ENCODE measurements at places on chromosomes 2 and 18. TPM values are rescaled to one million over a fixed set of nuclear protein-coding genes. Genes with fewer than 3 reads are reported as not detected.

DNA sequence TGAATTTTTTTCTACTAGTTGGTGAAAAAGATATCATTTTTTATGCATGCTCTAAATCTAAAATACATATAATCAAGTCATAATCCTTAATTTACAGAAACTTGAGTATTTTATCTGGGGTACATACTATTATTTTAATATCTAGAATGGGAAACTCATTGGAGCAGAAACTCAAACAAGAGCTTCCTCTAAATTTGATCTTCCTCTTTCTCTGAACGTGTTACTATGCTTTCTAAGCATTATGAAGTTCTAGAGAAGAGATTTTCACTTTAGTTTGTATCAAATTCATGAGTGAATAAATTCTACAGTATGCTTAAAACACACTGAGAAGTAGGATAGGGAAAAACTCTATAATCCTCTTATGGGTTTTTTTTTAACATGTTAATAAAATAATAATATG lies 20.6 kb upstream of the SLC38A11 start:
- no peak overlapping the region for H3K27ac ChIP-seq
- H3K27me3 ChIP-seq = no peaks in the 10 kb centered on the region
- no peaks in the 10 kb centered on the region for H3K36me3 ChIP-seq

DNA sequence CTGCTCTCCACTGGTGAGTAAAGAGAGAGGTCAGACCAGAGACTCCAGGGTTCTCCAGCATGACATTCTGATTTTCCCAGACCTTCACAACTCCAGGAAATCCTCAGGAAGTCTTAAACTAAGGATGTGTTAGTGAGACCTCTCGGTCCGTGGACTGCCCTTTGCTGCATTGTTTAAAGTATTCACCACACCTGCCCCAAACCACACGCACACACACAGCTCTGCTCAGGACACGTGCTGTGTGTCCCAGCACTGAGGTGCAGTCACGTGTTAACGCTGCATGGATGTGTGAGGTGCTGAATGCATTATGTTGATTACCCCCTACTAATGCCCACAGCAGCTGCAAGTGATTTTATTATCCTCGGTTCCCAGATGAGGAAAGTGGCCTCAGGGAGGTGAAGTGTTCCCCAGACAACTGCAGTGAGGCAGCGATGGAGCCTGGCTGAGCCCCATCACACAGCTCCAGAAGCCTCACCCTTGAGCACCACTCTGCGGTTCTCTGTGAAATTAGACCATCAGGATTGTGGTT lies 68.4 kb downstream of the TRAPPC12 start:
- DNase-seq = no peak
- H3K36me3 ChIP-seq = peaks cover 34% of the 10 kb centered on the region

DNA sequence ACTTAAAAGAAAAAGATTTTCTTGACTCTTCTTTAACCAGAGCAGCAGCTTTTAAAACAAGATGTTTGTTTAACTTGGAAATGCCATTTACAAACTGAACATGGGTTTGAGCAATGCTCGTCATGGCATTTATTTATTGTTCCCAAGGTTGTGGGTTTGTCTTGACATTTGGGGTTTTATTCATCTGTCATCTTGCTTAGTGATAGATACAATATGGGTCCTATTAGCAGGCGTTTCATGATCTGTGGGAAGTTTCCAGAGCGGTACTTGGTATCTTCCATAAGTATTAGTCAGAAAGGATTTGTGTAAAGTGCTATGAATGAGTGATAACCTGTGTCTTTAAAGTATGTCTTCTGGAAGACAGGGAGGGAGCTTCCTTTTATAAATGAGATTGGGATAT lies 29.9 kb upstream of the MGAT5 start:
- no peaks in the 10 kb centered on the region for H3K27me3 ChIP-seq
- no peaks in the 10 kb centered on the region for H3K36me3 ChIP-seq
- no peak overlapping the region for H3K4me3 ChIP-seq
- no peak for DNase-seq
- H3K4me1 ChIP-seq = peaks cover 6% of the 10 kb centered on the region
- no peak overlapping the region for H3K27ac ChIP-seq

LPIN2 gene
- total RNA-seq = 42.3 TPM

OSBPL1A gene
- total RNA-seq = 35.1 TPM

GRCh38 chr2:56239437-56239836 lies 55.6 kb downstream of the CCDC85A start:
- DNase-seq = no peak
- no peaks in the 10 kb centered on the region for H3K27me3 ChIP-seq
- H3K4me1 ChIP-seq = no peaks in the 10 kb centered on the region
- no peak overlapping the region for H3K4me3 ChIP-seq
- H3K27ac ChIP-seq = no peak overlapping the region

GRCh38 chr18:42178376-42179080 lies 223.5 kb downstream of the PIK3C3 start:
- H3K4me3 ChIP-seq = no peak overlapping the region
- H3K36me3 ChIP-seq = no peaks in the 10 kb centered on the region
- no peak for DNase-seq

DNA sequence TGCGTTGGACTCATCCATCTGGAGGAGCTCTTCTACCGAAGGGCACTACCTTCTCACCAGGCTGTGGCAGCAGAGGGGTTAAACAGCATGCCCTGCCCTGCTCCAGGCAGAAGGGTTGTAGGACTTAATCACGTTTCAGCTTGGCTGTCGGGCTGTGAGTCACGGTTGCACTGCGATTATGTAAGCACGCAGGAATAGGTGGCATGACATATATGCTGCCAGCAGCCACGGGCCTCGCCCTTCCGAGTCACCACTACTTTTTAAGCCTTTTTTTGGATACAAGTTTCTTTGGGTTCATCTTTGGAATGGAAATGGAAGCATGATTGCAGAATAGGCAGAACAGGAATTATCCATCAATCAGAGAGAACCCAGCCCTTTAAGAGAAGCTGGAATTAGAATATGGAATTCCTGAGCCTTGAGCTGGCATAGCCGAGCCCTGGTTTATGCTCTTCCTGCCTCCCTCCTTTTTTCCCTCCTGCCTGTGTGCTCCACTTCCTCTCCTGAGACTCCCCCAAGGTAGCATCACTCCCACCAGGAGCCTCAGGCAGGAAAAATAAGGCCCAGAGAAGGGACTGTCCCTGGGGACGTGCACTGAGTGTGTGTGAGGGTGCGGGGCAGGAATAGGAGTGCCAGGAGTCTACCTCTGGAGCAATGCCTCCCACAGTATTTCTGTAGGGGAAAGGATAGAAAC lies 86.8 kb downstream of the SEMA4F start:
- no peaks in the 10 kb centered on the region for H3K36me3 ChIP-seq
- H3K27ac ChIP-seq = peak overlapping the region; percentile 79
- peak overlapping the region; percentile 5 for H3K4me3 ChIP-seq
- H3K27me3 ChIP-seq = no peaks in the 10 kb centered on the region
- peak; percentile 62 for DNase-seq

GRCh38 chr2:21821672-21822227 lies 698.0 kb downstream of the TDRD15 start:
- peaks cover 25% of the 10 kb centered on the region for H3K4me1 ChIP-seq
- H3K27me3 ChIP-seq = no peaks in the 10 kb centered on the region
- no peak for DNase-seq
- no peaks in the 10 kb centered on the region for H3K36me3 ChIP-seq
- H3K4me3 ChIP-seq = no peak overlapping the region

PAX8 gene
- 2.4 TPM for total RNA-seq

DNA sequence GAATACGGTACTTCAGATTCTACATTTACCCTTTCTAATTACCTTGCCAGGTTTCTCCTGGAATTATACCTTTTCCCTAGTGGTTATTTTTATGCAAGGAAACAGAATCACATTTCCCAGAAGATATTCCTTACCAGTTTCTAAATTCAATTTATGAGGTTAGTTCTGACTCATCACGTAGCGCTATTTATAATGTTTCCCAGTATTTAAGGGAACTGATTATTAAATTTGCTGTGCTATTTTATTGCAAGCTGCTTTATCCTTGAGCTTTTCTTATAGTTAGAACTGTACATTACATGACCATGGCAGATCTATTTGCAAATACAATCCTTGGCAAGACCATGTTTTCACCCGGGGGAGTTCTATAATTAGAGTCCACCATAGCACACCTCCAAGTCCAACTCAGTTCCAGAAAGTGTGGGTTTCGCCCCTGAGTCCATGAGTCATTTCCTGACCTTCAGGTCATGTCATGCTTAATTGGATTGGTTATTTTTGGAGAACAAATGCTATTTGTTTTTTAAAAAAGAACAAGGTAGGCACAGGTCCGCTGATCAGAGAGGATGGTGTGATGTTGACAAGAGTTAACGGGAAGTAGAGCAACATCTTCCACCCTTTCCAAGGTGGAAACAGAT lies 126.6 kb downstream of the ZNF532 start:
- H3K4me3 ChIP-seq = no peak overlapping the region
- no peak for DNase-seq
- H3K36me3 ChIP-seq = no peaks in the 10 kb centered on the region
- peaks cover 45% of the 10 kb centered on the region for H3K4me1 ChIP-seq

GGCX gene
- 38.4 TPM for total RNA-seq

- H3K27me3 ChIP-seq = no peaks in the 10 kb centered on the region
- H3K27ac ChIP-seq = no peak overlapping the region
- no peaks in the 10 kb centered on the region for H3K4me1 ChIP-seq
- DNase-seq = no peak
- no peaks in the 10 kb centered on the region for H3K36me3 ChIP-seq
- no peak overlapping the region for H3K4me3 ChIP-seq
These were observed 79.5 kb upstream of the YWHAQ start for GRCh38 chr2:9710311-9710710.

GRCh38 chr18:3773303-3773702 lies 323.3 kb downstream of the TGIF1 start:
- DNase-seq = no peak
- no peak overlapping the region for H3K27ac ChIP-seq
- H3K27me3 ChIP-seq = no peaks in the 10 kb centered on the region
- no peak overlapping the region for H3K4me3 ChIP-seq
- H3K36me3 ChIP-seq = no peaks in the 10 kb centered on the region

- no peaks in the 10 kb centered on the region for H3K4me1 ChIP-seq
- no peaks in the 10 kb centered on the region for H3K27me3 ChIP-seq
- no peaks in the 10 kb centered on the region for H3K36me3 ChIP-seq
- no peak overlapping the region for H3K27ac ChIP-seq
- no peak overlapping the region for H3K4me3 ChIP-seq
These were observed 935.7 kb downstream of the LRP1B start for GRCh38 chr2:141195087-141195486.

DNA sequence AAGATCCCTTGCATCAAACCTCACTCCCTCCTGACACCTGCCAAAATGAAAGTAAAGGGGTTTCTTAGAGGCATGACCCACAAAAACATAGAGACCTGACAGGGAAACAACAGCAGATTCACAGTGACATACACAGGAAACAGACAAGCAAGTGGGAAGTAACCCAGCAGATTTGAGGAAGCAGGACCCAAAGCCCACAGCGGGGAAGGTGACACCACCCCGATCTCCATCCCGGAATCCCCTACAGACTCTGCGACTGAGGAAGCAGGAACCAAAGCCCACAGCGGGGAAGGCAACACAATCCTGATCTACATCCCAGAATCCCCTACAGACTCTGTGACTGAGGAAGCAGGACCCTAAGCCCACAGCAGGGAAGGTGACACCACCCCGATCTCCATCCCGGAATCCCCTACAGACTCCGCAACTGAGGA lies 21.6 kb downstream of the CIB4 start:
- H3K27ac ChIP-seq = no peak overlapping the region
- no peak overlapping the region for H3K4me3 ChIP-seq
- peaks cover 19% of the 10 kb centered on the region for H3K4me1 ChIP-seq
- no peak for DNase-seq
- no peaks in the 10 kb centered on the region for H3K36me3 ChIP-seq

LYG1 gene
- not detected for total RNA-seq

GKN1 gene
- 20.7 TPM for total RNA-seq

DNA sequence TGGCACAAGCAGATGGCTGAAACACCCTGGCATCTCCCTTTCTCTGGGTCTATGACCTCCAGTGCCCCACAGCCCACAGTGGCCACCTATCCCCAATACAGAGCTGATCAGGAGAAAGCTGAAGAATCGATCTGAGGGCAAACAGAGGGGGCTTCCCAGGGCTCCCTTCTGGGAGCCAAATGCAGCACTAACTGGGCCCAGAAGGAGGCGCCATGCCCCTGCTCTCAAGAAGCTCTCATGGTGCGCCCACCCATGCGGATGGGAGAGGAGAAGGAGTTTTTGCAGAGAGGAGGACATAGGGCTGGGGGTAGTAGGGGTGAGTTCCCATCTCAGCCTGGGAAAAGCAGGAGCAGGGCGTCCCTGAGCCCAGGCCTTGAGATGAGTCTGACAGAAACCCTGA lies 787.3 kb upstream of the RAB6C start:
- DNase-seq = no peak
- H3K36me3 ChIP-seq = no peaks in the 10 kb centered on the region
- H3K27ac ChIP-seq = no peak overlapping the region
- no peaks in the 10 kb centered on the region for H3K4me1 ChIP-seq
- H3K27me3 ChIP-seq = no peaks in the 10 kb centered on the region

DNA sequence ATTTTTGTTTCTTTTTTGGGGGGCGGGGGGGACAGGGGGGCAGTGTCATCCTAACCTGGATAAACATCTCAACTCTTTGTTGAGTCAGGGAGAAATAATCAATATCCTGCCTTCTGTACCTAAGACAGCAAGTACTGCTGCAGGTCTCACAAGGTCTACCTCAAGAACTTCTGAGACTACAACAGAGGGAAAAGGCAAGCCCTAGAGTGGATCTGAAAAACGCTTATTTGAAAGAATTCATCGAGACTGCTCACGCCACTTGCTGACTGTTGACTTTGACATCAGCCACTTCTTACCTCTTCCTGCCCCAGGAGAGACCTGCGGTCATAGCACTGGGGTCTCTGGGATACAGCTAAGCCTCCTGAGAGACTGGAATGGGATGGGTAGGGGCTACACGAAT lies 8.4 kb downstream of the HDLBP start:
- H3K4me1 ChIP-seq = peaks cover 14% of the 10 kb centered on the region
- no peak for DNase-seq
- no peaks in the 10 kb centered on the region for H3K36me3 ChIP-seq
- H3K4me3 ChIP-seq = no peak overlapping the region
- H3K27ac ChIP-seq = no peak overlapping the region

ANXA4 gene
- 67.8 TPM for total RNA-seq

CRYBA2 gene
- total RNA-seq = not detected

DNA sequence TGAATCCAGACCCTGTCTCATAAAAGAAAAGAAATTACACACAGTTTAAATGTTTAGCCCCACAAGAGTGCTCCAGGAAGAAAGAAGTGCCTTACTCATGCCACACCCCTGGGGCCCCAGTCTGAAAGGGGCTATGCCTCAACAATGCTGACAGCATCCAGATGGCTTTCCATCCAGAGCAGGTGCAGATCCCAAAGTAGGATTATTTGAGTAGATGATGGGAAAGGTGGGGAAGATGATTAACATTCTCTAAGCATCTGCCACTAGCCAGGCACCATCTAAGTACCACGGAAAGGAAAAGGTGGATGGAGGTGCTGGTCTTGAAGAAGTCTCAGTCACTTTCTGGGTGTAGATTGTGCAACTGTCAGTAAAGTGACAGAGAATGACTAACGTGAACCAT lies 16.3 kb downstream of the DPYSL5 start:
- H3K36me3 ChIP-seq = no peaks in the 10 kb centered on the region
- H3K27me3 ChIP-seq = no peaks in the 10 kb centered on the region
- DNase-seq = no peak
- H3K4me1 ChIP-seq = no peaks in the 10 kb centered on the region

Data from thoracic aorta (tissue), 2 donors.